C1 segment of cervical spinal cord (tissue), 14 donors: ENCODE measurements at places on chromosomes 12 and 14.

- no peak for DNase-seq
Measured at GRCh38 chr12:105106621-105107020, 910 bp upstream of the WASHC4 start.

GRCh38 chr12:104583301-104583700, 126.6 kb downstream of the CHST11 start:
- DNase-seq = no peak

DNA sequence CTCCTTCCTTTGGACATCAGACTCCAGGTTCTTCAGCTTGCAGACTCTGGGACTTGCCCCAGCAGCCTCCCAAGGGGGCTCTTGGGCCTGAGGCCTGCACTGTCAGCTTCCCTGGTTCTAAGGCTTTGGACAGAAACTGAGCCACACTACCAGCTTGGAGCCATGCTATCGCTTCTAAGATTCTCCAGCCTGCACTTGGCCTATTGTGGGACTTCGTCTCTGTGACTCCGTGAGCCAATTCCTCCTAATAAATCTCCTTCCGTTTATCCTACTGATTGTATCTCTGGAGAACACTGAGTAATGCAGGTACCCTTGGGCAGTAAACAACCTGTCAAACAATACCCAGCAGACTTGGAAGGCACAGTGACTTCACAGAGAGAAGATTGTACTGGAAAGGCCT, 24.9 kb upstream of the RHOJ start:
- DNase-seq = no peak

- no peak for DNase-seq
Measured at GRCh38 chr12:131681257-131681620, 29.7 kb upstream of the SFSWAP start.

DNA sequence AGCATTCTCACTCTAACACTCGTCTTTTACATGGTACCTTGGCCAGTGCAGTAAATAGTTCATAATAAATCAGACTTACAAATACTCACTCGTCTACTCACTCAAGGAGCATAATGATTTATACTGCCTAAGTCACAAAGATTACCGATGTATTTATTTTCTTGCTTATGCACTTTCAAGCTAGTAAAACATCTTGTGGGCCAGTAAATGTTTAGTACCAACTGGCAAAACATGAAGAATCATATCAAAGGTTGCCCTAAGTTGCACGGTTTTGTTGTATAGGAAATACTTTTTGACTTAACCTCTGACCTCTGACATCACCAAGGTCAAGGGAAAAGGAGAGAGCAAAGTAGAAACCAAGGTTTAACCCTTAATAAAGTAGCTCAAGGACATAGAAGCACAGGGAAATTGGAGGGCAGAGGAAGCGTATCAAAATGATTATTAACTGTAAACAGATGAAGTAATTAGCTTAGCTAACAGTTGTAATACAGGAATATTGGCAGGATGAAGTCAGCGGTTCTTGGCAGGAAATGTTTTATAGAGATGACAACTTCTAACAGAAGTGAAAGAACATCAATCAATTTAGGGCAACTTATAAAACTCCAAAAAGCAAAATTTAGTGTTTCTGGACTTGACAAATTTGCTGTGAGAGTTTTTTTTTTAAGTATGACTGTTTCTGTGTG, 131.9 kb downstream of the HMGA2 start:
- DNase-seq = no peak

DNA sequence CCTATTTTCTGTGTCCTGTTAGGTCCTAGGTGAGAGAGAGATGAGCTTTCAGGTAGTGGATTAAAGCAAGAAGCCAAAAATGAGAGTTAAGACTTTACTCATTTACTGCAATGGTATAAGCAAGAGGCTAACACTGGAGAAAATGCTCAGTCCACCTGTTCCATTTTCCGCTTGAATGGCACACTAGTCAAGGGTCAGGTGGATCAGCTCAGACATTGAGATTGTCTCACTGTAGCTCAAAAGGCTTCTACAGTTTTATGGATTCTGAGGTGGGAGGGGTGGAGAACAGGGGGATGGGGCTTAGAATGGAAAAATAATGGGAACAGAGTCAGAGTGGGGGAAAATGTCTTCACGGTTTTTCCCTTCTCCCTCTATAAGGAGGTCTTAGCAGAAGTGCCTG, 57.3 kb upstream of the MUCL1 start:
- DNase-seq = no peak

DNA sequence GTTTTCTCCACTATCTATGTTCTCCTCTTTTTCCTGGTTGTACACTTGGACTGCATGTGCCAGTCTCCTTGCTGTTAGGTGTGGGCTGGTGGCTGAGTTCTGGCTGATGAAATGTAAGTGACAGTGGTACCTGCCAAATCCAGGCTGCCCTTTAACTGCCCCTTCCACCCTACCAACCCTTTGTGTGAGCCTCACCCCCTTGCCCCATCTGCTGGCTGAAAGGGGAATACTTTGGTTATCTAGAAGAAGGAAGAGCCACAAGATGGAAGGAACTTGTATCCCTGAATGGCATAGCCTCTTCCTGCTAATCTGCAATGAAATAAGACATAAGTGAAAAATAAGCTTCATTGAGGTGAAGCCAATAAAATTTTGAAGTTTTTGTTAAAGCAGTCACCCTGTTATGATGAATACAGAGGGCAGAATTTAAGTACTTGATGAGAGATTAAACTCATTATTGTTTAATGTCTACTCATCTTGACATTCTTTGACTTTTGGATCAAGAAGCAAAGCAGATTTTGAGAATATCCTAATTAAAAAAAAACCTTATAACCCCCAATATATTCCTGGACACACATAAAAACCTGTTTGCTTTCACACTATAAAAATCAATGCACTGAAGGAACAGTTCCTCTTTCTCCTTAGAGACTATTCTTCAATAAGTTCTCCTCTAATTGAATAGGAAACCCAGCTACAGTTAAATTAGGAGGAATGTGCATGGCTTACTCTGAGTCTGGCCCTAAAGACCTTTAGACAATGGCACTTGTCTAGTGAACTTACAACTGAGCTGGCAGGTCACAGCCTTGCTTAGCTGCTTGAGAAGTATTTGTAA, 262.6 kb upstream of the BTG1 start:
- DNase-seq = no peak

GRCh38 chr12:102793921-102794320, 123.1 kb downstream of the PAH start:
- no peak for DNase-seq

GRCh38 chr14:103544388-103545218, 15.6 kb downstream of the TRMT61A start:
- peak; percentile 79 for DNase-seq

DNA sequence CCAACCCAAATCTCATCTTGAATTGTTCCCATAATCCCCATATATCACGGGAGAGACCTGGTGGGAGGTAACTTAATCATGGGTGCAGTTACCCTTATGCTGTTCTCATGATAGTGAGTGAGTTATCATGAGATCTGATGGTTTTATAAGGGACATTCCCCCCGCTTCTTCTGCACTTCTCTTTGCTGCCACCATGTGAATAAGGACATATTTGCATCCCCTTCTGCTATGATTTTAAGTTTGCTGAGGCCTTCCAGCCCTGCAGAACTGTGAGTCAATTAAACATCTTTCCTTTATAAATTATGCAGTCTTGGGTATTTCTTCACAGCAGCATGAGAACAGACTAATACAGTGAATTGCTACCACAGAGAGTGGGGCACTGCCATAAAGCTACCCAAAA, 179.1 kb downstream of the LRIG3 start:
- no peak for DNase-seq

GRCh38 chr12:1692895-1693610, 2.2 kb downstream of the ADIPOR2 start:
- no peak for DNase-seq

DNA sequence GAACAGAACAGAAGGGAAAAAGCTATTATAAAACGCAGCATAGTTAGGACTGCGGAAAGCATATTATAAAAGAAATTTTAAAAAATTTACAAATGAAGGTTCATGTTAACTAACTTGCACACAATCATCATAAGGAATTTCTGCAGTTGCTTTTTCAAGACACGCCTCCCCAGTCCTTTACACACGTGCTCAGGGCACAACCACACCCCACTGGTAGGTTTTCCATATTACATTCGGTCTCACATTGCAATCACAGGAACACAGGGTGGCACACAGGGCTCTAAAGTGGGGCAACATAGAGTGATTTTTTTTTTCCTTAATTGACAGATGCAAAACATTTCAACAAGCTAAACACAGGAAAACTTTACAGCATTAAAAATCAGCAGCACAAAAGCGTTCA, 69.7 kb downstream of the DICER1 start:
- no peak for DNase-seq

GRCh38 chr14:74840603-74841030, 35.3 kb downstream of the PROX2 start:
- DNase-seq = no peak

DNA sequence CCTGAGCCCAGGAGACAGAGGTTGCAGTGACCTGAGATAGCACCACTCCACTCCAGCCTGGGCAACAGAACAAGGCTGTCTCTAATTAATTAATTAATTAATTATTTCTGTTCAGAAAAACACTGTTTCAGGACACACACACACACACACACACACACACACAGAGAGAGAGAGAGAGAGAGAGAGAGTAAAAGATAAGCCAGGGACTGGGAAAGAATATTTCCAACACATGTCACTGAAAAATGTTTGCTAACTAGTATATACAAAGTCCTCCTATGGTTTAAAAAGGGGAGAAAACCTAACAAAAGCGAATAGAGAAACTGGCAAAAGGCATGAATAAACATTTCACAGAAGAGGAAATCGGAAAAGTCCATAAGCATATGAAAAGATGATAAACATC, 18.1 kb upstream of the LRIG3 start:
- no peak for DNase-seq

DNA sequence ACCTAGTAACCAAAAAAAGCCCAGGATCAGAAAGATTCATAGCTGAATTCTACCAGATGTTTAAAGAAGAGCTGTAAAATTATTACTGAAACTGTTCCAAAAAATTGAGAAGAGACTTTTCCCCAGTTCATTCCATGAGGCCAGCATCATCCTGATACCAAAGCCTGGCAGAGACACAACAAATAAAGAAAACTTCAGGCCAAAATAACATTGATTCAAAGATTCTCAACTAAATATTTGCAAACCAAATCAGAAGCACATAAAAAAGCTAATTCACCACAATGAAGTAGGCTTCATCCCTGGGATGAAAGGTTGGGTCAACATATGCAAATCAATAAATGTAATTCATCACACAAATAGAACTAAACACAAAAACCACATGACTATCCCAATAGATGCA, 151.2 kb downstream of the PLCZ1 start:
- DNase-seq = no peak

GRCh38 chr14:22097586-22098292, 424.1 kb upstream of the OR4E1 start:
- DNase-seq = no peak

DNA sequence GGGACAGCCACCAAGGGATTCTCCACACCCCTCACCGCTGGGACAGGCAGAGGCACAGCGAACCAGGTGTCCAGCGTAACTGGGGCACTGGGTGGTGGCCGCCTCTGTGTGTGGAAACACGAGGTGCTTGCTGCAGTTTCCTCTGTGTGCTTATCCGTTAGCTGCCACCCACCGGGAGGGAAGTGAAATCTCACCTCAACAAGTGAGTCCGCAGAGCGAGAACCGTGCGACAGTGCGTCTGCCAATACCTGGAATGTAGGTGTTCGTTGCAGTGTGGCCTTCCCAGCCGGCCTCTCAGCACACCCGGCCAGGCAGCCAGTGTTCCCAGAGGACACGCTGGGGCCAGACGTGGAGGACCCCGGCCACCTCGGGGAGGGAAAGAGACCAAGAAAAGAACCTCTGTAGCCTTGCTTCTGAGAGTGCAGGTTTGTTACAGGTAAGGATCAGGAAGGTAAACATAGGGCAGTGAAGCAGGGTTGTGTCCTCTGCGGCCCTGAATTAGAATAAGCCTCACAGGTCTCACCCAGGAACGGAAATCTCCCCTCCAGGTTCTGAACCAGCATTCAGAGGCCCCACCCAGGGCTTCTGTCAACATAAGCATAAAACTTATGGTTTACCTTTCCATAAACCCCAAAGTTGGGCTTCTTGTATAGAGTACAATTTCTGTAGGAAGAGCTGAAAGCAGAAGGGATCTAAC, 1.5 kb downstream of the BCL2L14 start:
- DNase-seq = no peak

DNA sequence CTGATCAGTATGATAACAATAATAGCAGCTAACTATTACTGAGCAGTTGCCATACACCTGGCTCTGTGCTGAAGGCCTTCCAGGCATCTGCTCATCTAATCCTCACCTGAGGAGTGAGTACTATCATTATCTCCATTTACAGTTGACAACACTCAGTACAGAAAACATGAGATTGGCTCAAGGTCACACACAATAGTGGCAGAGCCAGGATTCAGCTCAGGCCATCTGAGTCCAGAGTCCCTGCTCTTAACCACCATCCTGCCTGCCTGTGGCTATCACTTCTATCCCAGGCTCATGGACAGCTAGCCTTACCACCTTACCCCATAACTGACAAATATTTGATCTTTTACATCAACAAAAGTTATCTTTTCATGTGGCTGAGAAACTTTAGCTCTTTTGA, 155.5 kb downstream of the PPM1H start:
- no peak for DNase-seq

- no peak for DNase-seq
Measured at GRCh38 chr14:68822132-68822651, 29.3 kb upstream of the ZFP36L1 start.

- DNase-seq = no peak
Measured at GRCh38 chr14:78595797-78596196, 425.6 kb downstream of the NRXN3 start.

GRCh38 chr14:106538201-106538600, 1011.8 kb downstream of the TMEM121 start:
- no peak for DNase-seq

GRCh38 chr12:68334132-68334531, 2.0 kb upstream of the MDM1 start:
- no peak for DNase-seq

DNA sequence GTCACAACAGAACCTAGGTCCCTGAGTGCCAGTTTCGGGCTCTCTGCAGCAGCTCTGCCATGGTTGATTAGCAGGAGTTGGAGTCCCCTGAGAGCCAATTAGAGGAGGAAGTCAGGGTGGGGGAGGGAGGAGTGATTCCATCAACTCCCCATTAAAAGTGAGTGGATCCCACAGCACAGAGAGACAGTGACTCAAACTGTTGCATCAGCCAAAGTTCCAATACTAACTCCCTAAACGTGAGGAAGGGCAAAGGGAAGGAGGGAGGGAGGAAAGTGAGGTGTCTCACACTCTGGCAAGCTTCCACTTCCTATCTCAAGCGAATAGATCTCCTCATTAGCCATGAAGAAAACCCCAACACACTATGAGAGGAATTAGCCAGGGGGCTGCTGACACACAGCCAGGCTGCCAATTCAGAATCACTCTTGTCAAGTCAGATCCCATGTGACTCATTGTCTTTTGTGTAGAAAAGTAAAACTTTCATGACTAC, 23.6 kb downstream of the OR11H4 start:
- no peak for DNase-seq
